ENCODE measurements at places on chromosomes 7 and 10.

- no peaks in the 10 kb centered on the region for H3K27me3 ChIP-seq
- H3K4me1 ChIP-seq, result no peaks in the 10 kb centered on the region
- DNase-seq, result no peak
- no peak overlapping the region for H3K27ac ChIP-seq
These were observed 43.8 kb downstream of the SPOCK2 start for GRCh38 chr10:72044417-72045041.

- H3K36me3 ChIP-seq, result peaks cover under 1% of the 10 kb centered on the region
- H3K27ac ChIP-seq, result peak overlapping the region; percentile 97
- no peaks in the 10 kb centered on the region for H3K27me3 ChIP-seq
These were observed 365 bp downstream of the YME1L1 start for GRCh38 chr10:27153845-27154193.

DNA sequence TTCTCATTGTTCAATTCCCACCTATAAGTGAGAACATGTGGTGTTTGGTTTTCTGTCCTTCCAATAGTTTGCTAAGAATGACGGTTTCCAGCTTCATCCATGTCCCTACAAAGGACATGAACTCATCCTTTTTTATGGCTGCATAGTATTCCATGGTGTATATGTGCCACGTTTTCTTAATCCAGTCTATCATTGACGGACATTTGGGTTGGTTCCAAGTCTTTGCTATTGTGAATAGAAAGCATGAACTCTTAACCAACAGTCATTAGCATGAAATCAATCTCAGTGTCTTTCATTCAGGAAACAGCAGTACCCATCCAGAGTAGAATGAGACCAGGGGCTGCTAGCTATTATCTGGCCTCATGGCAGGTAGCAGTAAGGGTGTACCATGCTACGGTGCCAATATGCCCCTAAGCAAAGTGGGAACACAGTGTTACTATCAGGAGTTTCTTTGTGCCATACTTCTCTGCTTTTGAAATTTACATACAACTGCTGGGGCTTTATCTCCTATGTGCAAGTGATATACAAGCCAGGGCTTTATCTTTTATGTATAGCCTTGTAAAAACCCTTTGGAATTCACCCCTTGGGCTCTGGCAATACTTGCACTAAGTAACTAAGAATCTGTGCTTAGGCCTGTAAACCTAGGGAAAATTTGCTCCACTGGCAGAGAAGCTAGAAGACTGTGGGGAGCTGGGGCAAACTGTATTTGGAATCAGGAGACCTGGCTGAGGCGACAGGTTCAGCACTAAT, 5.4 kb downstream of the PON2 start:
- H3K27me3 ChIP-seq, result no peaks in the 10 kb centered on the region
- H3K27ac ChIP-seq, result no peak overlapping the region
- no peaks in the 10 kb centered on the region for H3K36me3 ChIP-seq
- no peak for DNase-seq
- H3K4me3 ChIP-seq, result no peak overlapping the region

GRCh38 chr7:149067869-149068268, 22.6 kb downstream of the ZNF786 start:
- DNase-seq, result peak; percentile 12
- no peaks in the 10 kb centered on the region for H3K27me3 ChIP-seq
- peaks cover 28% of the 10 kb centered on the region for H3K36me3 ChIP-seq
- H3K4me3 ChIP-seq, result no peak overlapping the region
- peaks cover 12% of the 10 kb centered on the region for H3K4me1 ChIP-seq
- H3K27ac ChIP-seq, result no peak overlapping the region

- peaks cover 12% of the 10 kb centered on the region for H3K36me3 ChIP-seq
- H3K4me3 ChIP-seq, result no peak overlapping the region
- H3K27me3 ChIP-seq, result no peaks in the 10 kb centered on the region
- H3K27ac ChIP-seq, result no peak overlapping the region
- H3K4me1 ChIP-seq, result no peaks in the 10 kb centered on the region
These were observed 43.4 kb downstream of the GLRX3 start for GRCh38 chr10:130179640-130180039.

DNA sequence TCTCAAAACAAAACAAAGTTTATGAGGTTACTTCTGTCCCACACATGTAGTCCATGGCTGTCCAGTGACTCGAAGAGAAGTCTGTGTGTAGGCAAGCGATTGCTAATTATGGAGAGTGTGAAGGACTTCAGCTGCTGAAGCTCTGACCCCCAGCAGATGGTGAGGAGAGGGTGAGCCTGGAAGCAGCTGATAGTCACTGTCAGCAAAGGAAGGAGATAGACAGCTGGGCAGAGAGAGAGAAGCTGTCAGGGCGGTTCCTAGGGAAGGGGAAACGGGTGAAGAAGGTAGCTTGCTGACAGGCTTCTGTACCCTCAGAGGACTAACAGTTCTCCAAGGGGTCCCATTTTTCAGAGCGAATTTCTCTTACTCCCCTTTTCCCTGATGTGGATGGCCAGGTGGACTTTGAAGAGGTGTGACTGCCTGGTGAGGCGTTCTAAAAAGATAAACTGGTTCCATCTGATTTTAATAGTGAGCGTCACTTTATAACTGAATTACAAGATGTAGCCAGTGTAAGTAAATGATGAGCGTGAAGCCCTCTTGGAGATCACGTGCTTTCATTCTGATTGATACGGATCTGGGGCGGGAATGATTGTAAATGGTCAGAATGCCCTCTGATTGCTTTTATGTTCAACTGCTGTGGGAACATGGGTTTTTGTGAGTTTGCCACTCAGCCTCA, 12.1 kb downstream of the ZSCAN21 start:
- H3K36me3 ChIP-seq, result peaks cover 1% of the 10 kb centered on the region
- no peak overlapping the region for H3K27ac ChIP-seq
- H3K27me3 ChIP-seq, result no peaks in the 10 kb centered on the region
- H3K4me1 ChIP-seq, result no peaks in the 10 kb centered on the region
- no peak overlapping the region for H3K4me3 ChIP-seq
- DNase-seq, result no peak

DNA sequence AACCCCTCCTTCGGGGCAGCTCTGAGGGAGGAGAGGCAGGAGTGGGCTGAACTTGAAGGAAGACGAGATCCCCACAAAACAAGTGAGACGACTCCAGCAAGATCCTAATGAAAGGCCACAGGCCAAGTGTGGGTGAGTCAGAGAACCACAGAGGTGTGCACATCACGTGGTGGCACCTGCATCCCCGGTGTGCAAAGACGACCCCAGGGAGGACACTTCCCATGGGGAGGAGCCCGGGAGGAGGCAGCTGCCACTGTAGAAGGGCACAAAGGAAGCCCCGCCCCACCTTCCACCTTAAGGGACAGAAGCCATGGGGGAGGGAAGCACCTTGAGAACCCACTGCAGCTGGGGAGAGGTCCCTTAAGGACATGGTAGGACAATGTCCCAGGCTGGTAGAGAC, 45.7 kb downstream of the ESYT2 start:
- no peaks in the 10 kb centered on the region for H3K4me1 ChIP-seq
- no peak overlapping the region for H3K4me3 ChIP-seq
- no peaks in the 10 kb centered on the region for H3K27me3 ChIP-seq
- peaks cover 6% of the 10 kb centered on the region for H3K36me3 ChIP-seq
- no peak overlapping the region for H3K27ac ChIP-seq
- no peak for DNase-seq

DNA sequence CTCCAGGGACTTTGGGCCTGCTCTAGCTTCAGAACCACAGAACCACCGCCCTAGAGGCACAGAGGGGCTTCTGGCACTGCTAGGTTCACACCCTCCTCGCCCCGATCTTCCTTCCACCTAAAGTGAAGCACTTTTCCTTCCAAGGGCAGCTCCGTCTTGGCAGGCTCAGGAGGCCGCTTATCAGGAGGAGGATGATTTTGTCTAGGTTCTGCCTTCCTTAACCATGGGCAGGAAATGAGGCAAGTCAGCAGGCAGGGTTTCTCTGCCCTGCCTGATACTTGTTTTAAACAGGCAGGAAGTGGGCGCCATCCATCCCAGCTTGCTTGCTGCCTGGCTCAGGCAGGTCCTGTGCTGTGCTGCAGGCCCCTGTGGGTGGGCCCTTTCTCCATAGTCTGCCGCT, 8.3 kb upstream of the ATP6V0E2 start:
- H3K27ac ChIP-seq, result peak overlapping the region; percentile 34
- no peaks in the 10 kb centered on the region for H3K36me3 ChIP-seq
- peaks cover 37% of the 10 kb centered on the region for H3K4me1 ChIP-seq

GRCh38 chr10:44733501-44734488, 177.3 kb upstream of the TMEM72 start:
- peaks cover 4% of the 10 kb centered on the region for H3K27me3 ChIP-seq
- H3K4me3 ChIP-seq, result no peak overlapping the region
- H3K4me1 ChIP-seq, result no peaks in the 10 kb centered on the region

- no peak for DNase-seq
- H3K27me3 ChIP-seq, result no peaks in the 10 kb centered on the region
- H3K4me3 ChIP-seq, result no peak overlapping the region
- peaks cover 2% of the 10 kb centered on the region for H3K36me3 ChIP-seq
These were observed 53.0 kb downstream of the GSDME start for GRCh38 chr7:24704311-24704710.

DNA sequence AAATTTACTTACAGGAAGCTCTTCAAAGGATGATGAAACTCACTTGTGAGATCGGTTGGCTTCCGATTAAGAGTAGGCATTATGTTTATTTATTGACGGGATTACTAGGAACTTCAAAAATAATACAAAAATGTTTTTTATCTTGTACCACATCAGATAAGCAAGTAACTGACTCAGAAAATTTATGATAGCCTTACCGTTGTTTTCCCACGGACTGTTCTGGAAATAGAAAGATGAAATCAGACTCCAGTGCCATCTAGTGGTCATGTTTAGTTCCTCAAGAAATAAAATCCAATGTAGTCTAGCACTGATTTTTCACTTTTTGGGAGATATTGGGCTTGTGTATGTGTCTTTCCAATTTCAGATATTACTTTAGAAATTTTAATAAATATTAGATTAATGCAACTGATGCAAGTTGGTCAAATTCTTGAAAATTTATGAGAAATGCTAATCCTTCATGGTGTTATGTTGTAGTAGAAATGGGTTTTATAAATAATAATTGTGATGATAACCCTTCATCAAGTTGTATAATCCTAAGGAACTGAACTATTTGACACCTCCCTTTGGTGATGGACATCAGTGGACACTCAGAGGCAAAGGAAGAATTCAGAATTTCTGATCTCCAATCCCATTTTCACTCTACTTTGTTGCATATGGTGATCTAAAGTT, 168.8 kb downstream of the TMEM26 start:
- H3K27me3 ChIP-seq, result no peaks in the 10 kb centered on the region
- H3K4me3 ChIP-seq, result no peak overlapping the region
- peaks cover 26% of the 10 kb centered on the region for H3K4me1 ChIP-seq

GRCh38 chr7:155456738-155457543, 988 bp upstream of the EN2 start:
- H3K27me3 ChIP-seq, result peaks cover 79% of the 10 kb centered on the region
- peak; percentile 50 for DNase-seq
- no peaks in the 10 kb centered on the region for H3K36me3 ChIP-seq
- H3K4me3 ChIP-seq, result peak overlapping the region; percentile 1
- H3K4me1 ChIP-seq, result peaks cover 27% of the 10 kb centered on the region

DNA sequence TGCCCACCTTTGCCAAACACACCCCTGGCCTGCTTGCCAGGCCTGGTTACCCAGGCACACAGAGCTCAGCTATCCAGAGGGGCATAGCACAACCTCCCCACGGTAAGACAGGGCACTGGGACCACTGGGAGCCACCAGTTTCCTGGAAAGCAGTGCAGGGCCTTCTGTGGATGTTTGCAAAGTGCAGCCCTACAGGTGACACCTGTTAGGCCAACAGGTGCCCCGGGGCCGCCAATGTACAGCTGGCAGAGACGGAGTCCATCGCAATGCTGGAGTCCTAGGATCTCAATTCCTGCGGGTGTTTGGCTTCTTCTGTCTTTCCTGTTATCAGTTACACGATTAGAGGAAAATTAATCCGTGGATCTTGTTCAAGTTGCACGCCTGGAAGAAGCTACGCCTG, 94.9 kb downstream of the NPTX2 start:
- no peaks in the 10 kb centered on the region for H3K36me3 ChIP-seq
- no peaks in the 10 kb centered on the region for H3K4me1 ChIP-seq
- H3K27me3 ChIP-seq, result no peaks in the 10 kb centered on the region
- H3K27ac ChIP-seq, result no peak overlapping the region
- no peak overlapping the region for H3K4me3 ChIP-seq

DNA sequence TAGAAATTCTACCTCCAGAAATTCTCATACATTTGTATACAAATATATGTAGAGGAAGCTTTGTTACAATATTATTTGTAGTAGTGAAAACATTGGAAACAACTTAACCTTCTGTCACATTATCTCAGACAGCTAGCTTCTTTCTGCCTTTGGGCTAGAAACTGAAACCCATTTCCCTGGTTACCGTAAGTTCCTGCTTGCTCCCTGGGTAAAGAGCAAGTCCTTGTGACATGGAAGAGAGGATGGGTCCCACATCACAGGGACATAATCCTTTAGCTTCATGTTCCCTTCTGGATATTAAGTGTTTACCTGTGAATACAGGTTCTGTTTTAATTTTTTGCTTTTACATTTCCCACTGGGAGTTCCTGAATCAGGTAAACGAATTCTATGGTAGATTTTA, 41.8 kb downstream of the KLHDC10 start:
- no peaks in the 10 kb centered on the region for H3K27me3 ChIP-seq
- H3K4me3 ChIP-seq, result no peak overlapping the region
- DNase-seq, result no peak

- no peak overlapping the region for H3K27ac ChIP-seq
- no peaks in the 10 kb centered on the region for H3K36me3 ChIP-seq
These were observed 3.1 kb upstream of the PTPRE start for GRCh38 chr10:127903789-127904188.

DNA sequence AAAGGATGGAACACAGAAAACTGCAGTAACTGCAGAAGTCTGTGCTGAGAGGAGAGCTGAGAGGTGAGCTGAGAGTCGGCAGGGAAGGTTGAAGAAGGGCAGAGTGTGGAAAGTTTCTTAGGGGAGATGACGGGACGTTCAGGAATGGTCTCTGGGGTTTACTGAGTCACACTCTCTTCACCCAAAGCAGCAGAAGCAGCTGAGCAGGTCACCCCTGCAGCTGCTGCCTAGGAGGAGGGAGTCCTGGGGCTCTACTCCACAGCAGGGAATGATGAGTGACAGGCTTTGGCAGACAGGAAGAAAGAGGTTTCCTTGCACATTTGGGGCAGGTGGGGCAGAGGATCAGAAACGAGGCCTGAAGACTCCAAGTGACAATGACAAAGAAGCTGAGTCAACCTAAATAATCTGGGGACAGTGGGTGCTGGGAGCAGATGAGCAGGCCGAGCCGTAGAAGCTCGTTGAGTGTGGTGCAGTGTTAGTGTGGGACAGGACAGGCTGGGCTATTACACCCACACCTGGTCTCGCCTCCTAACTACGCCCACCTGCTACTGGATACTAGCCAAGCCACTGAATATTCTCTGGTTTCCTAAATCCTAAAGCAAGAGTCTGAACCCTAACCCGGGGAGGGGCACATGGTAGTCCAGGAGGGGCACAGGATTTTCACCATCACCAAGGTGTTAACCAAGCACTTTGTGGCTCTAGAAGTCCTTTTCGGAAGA, 24.9 kb downstream of the BEND7 start:
- DNase-seq, result no peak
- H3K36me3 ChIP-seq, result no peaks in the 10 kb centered on the region
- H3K4me1 ChIP-seq, result no peaks in the 10 kb centered on the region
- no peak overlapping the region for H3K27ac ChIP-seq

- H3K36me3 ChIP-seq, result peaks cover 23% of the 10 kb centered on the region
- DNase-seq, result no peak
- no peaks in the 10 kb centered on the region for H3K27me3 ChIP-seq
- H3K4me1 ChIP-seq, result no peaks in the 10 kb centered on the region
- H3K4me3 ChIP-seq, result no peak overlapping the region
These were observed 59.7 kb downstream of the NRBF2 start for GRCh38 chr10:63192826-63193225.
